ENCODE measurements at places on chromosomes 11 and 22.

DNA sequence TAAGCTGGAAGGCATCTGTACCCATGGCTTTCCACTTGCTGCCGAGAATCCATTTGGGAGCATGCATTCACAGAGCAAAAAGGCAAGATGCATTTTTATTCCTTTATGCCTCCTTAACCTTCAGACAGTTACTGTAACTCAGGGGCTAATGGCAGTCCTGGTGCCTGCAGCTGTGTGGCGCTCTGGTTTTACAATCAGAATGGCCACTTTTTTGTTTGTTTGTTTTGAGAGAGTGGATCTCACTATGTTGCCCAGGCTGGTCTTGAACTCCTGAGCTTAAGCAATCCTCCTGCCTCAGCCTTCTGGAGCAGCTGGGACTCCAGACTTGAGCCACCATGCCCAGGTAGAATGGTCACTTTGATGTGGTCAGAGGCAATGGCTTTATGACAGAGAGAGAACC lies 101.8 kb downstream of the NAV2 start:
- no peak for DNase-seq

DNA sequence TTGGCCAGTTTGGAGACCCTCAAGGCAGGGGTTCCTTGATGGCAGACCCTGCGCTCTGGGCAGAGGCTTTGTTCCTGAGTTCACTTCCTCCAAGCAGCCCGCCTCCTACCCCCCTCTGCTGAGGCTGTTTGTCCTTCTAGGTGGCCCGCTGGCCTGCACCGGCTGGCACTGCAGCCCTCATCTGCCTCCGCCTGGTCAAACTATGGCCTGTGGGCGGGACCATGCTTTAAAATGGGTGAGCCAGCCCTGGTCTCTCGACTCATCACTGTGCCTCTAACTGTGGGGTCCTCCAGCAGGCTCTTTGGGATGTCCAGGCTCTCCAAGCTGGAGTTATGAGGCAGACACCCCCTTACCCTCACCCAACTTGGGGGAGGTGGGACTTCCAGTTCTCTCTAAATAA lies 114.1 kb upstream of the SLC22A12 start:
- DNase-seq = no peak

GRCh38 chr22:28207281-28208030 lies 288.4 kb upstream of the PITPNB start:
- DNase-seq = no peak

GRCh38 chr22:47251911-47252310 lies 489.5 kb downstream of the TBC1D22A start:
- DNase-seq = no peak

DNA sequence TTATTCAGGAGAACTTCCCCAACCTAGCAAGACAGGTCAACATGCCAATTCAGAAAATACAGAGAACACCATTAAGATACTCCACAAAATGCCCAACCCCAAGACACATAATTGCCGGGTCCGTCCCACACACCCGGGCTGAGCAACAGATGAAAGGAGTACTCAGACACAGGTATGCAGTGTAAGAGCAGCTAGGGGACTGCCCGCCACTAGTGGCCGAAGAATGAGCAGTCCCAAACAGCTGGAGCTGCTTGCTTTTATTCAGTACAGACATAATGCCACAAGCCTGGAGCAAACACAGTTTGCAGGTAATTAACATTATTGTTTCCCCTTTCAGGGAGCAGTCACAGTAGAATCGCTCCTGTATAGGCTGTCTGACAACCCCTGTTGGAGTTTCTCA lies 364.6 kb downstream of the LUZP2 start:
- no peak for DNase-seq

GRCh38 chr11:36565031-36565610 lies 2.7 kb upstream of the RAG1 start:
- no peak for DNase-seq

- no peak for DNase-seq
Observed at GRCh38 chr22:43823353-43823908, 11.3 kb upstream of the EFCAB6 start.

DNA sequence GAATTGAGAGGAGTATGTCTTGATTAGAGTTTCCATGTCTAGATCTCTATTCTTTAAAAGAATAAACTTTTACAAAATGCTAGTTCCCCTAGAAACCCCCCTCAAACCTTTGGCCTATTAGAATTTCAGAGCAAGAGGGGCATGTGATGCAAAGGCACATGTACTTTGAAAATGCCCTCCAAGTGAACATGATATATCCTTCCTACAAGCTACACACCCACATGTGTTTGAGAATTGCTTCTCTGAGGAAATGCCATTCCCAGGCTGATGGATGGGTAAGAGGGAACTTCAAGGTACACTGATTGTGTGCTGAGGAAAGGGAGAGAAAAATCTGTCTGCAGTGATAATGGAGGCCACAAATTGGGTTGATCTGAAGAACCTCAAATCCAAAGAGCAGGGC lies 59.5 kb upstream of the PSMA1 start:
- no peak for DNase-seq

- DNase-seq = no peak
Observed at GRCh38 chr11:369336-370018, at the start of gene B4GALNT4. Gene B4GALNT4 (plus strand): TSS chr11:369499. CDS start chr11:369804, 305 bp downstream.

- DNase-seq = peak; percentile 57
Observed at GRCh38 chr11:3836903-3837302, 3.9 kb downstream of the RHOG start.

DNA sequence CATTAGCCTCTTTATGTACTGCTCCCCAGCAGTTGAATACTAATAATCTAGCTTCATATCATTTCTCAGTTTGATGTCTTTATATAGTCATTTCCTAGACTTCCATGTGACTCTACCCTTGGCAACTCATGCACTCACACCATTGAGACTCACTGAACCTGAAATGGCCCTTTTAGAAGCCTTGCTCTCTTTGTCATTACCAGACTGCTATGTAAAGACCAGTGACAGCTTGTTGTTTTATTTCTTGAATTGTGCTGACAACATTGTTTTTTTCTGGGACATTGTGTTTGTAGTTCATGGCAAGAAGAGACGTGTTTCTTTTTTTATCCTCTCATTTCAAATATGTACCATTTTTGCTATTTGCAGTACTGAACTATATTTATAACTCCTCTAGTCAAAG lies 256.5 kb downstream of the CNTN5 start:
- DNase-seq = no peak

DNA sequence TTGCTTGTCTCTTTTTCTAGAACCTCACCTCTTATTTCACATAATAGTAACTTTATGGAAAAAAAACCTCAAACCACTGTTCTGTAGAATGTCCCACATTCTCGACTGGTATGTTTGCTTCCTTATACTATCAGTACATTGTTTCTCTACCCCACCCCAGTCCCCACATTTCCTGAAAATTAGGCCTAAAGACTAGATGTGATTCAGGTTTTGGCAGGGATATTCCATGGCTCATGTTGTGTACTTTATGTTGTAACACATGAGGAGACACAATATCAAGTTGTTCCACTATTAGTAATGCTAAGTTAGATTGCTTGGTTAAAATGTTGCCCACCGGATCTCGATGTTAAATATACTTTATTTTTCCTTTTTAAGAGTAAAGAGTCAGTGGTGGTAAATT lies 34.7 kb downstream of the DDIAS start:
- no peak for DNase-seq

GRCh38 chr11:25769287-25769686 lies 562.6 kb upstream of the ANO3 start:
- no peak for DNase-seq

DNA sequence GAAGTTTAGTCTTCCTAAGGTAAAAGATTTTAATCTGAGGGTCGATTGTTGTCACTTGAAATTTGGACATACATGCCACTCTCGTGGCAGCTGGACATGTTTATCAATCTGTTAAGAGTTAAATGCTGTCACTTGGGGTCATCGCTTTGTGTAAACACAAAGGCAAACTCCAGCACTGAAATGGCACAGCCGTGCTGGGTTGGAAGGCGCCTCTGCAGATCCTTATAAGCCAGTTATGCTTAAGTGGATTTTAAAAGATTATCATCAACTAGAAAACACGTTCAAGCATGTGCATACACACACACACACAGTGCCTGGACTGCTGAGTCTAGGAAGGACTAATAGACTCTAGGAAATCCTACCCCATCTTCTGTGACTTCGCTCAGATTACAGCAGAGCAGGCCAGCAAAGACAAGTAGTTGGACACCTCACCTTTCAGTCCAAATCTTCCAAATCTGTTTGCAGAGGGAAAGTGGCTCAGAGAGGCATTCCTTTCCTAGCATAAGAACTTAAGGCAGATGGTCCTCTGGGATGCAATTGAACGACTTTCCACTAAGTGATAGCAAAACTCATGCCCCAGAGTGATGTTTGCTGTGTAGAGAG lies 83.7 kb downstream of the CACNG2 start:
- no peak for DNase-seq

- no peak for DNase-seq
Observed at GRCh38 chr22:33247758-33248157, 189.6 kb upstream of the SYN3 start.

DNA sequence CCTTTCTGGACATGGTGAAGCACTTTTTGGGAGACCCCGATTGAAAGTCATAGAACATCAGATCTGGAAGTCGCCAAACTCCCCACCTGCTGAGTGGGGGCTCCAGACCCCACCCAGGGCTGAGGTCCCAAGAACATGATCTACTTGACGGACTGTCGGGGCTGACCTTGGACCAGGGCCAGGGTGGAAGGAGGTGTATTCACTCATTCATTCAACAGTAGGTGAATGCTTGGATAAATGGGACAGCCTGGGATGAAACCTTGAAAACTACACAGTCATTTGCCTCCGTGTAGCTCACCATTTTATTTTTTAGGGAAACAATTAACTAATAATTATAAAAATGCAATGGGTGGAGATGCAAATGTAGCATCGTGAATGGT lies 629.0 kb downstream of the BRD1 start:
- no peak for DNase-seq

GRCh38 chr22:20427945-20428417 lies 9.6 kb downstream of the SCARF2 start:
- no peak for DNase-seq

DNA sequence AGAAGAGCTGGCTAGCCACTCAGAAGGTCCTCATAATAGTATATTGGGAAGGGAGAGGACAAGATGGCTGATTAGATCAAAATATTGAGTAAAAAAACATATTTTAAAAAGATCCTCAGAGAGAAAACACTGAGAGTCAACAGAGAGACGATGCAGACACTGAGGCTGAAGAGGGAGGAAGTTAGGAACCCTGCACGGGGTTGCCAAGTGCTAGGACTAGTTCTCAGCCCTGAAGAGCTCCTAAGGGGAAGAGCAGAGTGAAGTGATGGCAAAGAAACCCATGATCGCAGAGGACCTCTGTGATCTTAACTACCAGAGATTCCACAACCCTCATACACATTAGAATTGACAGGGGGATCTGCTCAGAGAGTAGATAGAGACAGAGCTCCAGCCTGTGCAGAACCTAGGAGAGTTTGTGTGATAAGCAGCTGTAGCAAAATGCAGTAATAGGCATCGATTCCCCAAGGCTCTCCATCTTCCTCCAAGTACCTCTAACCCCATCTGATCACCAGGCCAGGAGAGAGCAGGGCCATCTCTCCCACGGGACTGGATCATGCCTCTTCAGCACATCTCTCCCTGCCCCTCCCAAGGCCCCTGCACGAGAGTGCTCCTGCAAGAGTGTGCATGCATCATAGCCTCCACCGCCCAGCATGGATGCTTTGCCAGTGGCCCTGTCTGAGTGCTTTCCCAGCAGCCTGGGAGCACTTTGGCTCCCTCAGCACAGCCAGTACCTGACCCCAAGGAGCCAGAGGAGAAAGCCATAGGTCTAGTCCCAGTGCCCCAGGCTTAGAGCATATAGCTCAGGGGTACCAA lies 41.2 kb upstream of the ARL14EP start:
- no peak for DNase-seq

DNA sequence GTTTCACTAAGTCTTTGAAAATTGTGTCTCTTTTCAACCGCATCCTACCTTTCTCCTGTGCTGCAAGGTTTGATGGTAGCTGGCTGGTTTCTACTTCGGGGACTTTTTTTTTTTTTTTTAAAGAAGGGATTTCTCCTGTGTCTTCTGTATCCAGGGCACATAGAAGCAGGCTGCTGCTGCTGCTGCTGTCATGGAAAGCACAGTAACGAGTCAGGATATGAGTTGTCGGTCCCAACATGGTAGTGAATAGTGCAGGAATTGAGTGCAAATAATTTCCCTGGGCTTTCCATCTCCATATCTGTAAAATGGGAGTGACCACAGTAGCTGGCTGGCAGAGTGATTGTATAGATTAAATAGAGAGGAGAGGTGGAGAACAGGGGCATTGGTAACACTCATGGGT lies 118.3 kb upstream of the NAV2 start:
- DNase-seq = no peak

GRCh38 chr11:48041877-48042695 lies 61.7 kb downstream of the PTPRJ start:
- no peak for DNase-seq

GRCh38 chr22:38873469-38874411 lies 1.7 kb upstream of the CBX6 start:
- peak; percentile 56 for DNase-seq

DNA sequence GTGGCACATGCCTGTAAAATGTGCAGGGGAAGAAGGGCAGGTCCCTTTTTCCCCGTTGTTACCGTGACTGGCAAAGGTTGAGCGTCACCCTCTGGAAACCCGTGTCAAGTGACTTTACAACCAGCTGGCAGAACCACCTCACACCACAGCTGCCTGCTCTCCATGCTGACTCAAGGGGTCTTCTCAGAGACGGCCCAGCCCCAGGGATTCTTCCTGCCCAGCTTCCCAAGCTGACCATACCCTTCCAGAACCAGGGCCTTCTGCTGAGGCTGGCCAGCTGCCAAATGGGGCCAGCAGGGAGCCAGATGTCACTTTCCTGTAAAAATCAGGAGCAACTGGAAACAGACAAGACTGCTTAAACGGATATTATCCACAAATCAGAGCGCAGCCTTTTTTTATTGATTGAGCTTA lies 6.3 kb downstream of the PC start:
- no peak for DNase-seq

GRCh38 chr22:44133161-44133560 lies 47.6 kb upstream of the PARVG start:
- no peak for DNase-seq

GRCh38 chr11:31558001-31558400 lies 48.4 kb downstream of the ELP4 start:
- no peak for DNase-seq

DNA sequence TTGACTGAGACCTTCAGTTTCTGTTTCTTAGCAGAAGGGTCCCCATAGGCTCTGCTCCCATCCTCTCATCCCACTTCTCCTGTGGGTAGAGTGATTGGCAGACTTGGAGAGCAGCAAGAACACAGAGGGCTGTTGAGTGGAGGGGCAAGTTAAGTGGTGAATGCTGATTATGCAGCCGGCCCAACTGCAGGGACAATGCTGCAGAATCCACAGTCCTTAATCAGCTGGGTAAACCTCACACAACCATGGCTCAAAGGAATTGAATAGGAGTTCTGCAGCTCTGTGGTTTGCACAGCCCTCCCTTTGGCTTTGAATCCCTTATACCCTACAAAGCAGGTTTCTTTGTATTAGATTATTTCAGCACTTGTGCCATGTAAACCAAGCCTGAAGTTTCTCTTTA lies 161.1 kb downstream of the NAV2 start:
- no peak for DNase-seq

GRCh38 chr11:33889296-33889695 lies 2.6 kb downstream of the LMO2 start:
- no peak for DNase-seq

All from stimulated activated CD4-positive, alpha-beta T cell treated with anti-CD3 and anti-CD28 coated beads, TNF-alpha, amount 100 ng/mL, for 24 hours (primary cell).